Naive B cell (primary cell): ENCODE measurements at places on chromosomes 6 and 20. TPM values are rescaled to one million over a fixed set of nuclear protein-coding genes. Genes with fewer than 3 reads are reported as not detected.

Gene ANKRD66
- polyA plus RNA-seq, result not detected

- H3K36me3 ChIP-seq, result no peaks in the 10 kb centered on the region
- no peak overlapping the region for H3K27ac ChIP-seq
- no peak overlapping the region for H3K4me3 ChIP-seq
- H3K4me1 ChIP-seq, result no peaks in the 10 kb centered on the region
- DNase-seq, result no peak
- peaks cover 25% of the 10 kb centered on the region for H3K27me3 ChIP-seq
Observed at GRCh38 chr6:148379481-148379880, 36.8 kb downstream of the SASH1 start.

GRCh38 chr6:162572240-162572639, 155.3 kb downstream of the PRKN start:
- peaks cover 8% of the 10 kb centered on the region for H3K36me3 ChIP-seq
- H3K4me3 ChIP-seq, result no peak overlapping the region
- no peaks in the 10 kb centered on the region for H3K4me1 ChIP-seq
- H3K27me3 ChIP-seq, result no peaks in the 10 kb centered on the region
- H3K27ac ChIP-seq, result no peak overlapping the region

- H3K36me3 ChIP-seq, result no peaks in the 10 kb centered on the region
- DNase-seq, result no peak
- no peak overlapping the region for H3K4me3 ChIP-seq
- no peak overlapping the region for H3K27ac ChIP-seq
- H3K4me1 ChIP-seq, result no peaks in the 10 kb centered on the region
Observed at GRCh38 chr20:3701061-3701998, 11.1 kb downstream of the SIGLEC1 start.

DNA sequence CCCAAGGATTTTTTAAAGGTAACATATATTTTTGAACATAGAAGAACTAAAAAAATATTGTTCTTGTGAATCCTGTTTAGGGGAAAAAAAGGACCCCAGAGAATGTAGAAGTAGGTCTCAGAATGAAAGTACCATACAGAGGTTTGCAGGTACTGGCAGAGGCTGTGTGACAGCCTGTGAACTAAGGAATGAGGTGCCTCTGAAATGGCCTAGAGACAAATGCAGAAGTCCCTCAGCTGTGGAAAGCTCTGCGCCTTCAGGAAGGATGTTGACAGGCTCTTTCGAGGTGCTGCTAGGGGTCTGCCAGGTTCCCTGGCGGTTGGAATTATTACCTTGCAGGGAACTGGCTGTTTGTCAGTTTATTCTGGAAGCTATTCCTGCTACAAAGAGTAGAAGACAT, 8.6 kb upstream of the TUBB2B start:
- peaks cover 18% of the 10 kb centered on the region for H3K4me1 ChIP-seq
- H3K27ac ChIP-seq, result no peak overlapping the region
- peaks cover 62% of the 10 kb centered on the region for H3K27me3 ChIP-seq
- no peak overlapping the region for H3K4me3 ChIP-seq

Gene SCUBE3
- polyA plus RNA-seq, result 0.29 TPM

DNA sequence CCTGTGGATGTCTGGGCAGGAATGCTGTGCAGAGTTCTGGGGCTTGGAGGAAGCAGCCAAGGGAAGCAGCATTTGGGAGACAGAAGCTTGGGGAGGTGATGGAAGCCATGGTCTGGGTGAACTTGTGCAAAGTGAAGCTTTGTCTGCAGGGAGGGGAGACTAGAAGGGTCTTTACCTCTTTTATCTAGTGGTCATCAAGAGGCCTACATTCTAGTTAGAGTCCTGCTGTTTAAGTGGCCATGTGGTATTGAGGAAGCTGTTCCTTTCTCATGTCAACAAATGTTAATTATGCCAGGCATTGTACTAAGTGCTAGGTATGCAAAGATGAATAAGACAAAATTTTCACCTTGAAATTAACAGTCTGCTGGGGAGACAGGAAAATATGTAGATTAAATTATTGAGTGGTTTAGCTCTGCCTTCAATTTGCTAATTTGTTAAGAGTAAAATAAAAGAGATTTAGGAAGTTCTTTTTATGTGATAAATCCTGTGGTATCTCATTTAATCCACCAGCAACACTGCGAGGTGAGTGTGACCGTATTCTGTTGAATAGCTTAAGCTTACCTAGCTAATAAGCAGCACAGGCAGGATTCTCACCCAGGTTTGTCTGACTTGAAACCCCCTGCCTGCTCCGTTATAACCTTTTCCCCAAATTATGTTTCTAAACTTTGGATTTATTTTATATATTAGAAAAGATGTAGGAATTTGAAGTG, 43.1 kb downstream of the ARID1B start:
- no peak for DNase-seq
- no peaks in the 10 kb centered on the region for H3K27me3 ChIP-seq
- H3K36me3 ChIP-seq, result peaks cover 8% of the 10 kb centered on the region

DNA sequence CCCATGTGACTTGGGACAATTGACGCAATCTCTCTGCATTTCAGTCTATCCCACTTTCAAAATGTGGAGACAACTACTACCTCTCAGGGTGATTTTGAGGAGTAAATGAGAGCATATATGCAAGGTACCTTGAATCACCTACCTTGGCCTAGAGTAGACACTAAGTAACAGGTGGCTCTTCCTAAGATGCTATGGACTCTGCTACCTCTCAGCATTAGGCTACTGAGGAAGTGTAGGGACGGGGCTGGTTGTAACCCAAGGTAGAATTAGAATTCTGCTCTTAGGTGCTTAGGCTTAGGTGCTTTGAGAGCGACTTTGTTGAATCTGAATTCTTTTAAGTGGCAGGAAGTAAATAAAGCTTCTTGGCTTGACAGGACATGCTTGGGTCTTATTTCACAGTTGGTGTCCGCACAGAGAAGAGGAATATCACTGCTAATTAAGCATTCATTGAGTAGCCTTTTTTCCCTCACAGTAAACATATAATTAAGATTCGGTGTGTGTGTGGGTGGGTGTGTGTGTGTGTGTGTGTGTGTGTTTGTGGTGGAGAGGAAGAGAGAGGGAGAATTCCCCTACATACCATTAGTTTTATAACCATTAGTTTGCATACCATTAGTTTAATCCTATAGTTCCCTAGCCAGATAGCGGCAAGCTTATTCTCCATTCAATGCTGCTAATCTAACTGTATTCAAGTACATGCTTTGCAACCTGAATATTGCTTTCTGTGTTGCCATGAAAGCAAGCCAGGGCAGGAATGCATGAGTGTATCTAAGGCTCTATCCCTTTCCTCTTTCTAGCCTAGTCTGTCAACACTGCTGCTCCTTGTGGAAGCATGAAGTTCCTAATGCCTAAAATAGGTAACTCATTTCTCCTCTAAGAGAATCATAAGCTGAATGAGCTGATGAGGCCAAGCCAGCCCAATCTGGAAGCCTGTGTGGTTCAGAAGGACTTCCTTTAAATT, 112.5 kb downstream of the IPCEF1 start:
- peaks cover 13% of the 10 kb centered on the region for H3K27me3 ChIP-seq
- H3K4me1 ChIP-seq, result peaks cover 11% of the 10 kb centered on the region
- no peak overlapping the region for H3K27ac ChIP-seq
- no peak overlapping the region for H3K4me3 ChIP-seq
- no peaks in the 10 kb centered on the region for H3K36me3 ChIP-seq
